ENCODE measurements at places on chromosomes 6 and 20.

DNA sequence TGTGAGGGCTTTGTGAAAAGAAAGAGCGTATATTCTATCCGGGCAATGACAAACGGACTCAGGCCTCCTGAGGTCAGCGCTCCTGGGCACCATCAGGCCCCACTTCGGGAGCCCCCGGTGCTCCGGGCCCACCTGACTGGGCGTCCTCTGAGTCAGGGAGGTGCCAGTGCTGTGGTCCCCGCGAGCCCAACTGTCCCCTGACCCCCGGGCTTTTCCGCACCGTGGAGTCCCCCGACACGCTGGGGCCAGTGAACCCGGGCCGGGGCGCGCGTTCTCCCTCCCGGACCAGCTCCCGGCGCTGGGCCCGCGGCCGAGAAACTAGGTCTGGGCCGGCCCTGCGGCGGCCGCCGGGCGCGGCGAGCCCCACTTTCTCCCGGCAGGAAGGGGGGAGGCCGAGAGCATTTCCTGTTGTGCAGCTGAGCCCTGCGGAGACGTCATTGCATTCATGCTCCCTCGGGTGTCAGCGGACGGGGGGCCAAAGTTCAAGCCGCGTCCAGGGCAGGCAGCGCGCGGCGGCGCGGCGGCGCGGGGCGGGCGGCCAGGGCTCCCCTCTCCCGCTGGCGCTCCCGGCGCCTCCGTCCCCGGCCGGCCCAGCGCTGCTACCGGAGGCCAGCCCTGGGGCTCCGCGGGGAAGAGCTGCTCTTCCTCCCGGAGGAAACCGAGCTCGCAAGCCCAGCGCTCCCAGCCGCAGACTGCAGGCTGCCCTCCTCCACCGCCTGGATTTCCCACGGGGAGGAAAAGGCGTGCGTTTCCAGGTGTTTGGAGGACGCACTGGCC is 18.3 kb downstream of the HIVEP2 start:
- peak; percentile 84 for DNase-seq

DNA sequence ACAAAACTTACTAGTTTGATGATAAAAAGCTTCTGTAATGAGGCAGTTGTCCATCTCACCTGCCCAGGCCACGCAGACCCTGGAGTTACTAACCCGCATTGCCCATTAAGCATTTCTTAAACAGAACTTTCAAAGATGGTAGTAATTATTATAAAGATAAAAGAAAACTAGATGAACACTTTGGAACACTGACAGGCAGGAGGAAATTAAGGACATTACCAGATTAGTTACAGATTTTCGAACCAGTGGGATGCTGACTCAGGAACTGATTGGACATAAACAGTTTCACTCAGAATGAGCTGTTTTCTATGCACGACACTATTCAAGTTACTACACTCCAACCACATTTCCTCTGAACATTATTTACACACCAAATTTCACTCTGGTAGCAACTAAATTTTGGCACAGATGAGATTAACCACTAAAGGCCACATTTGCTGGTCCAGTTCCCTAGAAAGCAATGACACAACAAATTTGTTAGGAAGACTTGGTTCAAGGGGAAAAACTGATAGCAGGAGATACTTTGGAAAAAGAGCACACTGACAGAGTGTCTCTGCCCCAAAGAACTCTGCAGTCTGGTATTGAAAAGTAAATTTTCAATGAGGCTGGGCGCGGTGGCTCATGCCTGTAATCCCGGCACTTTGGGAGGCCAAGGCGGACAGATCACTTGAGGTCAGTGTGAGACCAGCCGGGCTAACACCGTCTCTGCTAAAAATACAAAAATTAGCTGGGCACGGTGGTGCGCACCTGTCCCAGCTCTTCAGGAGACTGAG is 3.0 kb downstream of the ROMO1 start:
- DNase-seq, result no peak

DNA sequence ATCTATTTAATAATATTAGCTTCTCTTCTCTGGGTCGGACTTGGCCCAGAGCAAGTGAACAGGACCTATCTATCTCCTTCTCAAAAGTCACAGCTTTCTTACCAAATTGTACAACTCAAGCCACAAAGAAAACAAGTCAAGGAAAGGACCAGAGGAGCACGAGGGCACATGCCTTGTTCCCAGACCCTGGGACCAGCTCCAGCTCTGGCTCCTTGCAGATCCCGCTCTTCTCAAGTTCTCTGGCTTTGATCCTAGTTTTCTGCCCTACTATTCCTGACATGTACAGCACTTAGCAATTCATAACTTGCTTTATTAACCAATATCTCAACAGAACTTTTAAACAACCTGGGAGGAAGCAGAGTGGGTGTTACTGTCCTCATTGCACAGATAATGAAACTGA is 185.9 kb downstream of the ESR1 start:
- DNase-seq, result no peak

- no peak for DNase-seq
Measured at GRCh38 chr20:58403272-58403671, 14.2 kb downstream of the VAPB start.

GRCh38 chr20:1364106-1364505 is 28.7 kb downstream of the FKBP1A start:
- DNase-seq, result no peak

DNA sequence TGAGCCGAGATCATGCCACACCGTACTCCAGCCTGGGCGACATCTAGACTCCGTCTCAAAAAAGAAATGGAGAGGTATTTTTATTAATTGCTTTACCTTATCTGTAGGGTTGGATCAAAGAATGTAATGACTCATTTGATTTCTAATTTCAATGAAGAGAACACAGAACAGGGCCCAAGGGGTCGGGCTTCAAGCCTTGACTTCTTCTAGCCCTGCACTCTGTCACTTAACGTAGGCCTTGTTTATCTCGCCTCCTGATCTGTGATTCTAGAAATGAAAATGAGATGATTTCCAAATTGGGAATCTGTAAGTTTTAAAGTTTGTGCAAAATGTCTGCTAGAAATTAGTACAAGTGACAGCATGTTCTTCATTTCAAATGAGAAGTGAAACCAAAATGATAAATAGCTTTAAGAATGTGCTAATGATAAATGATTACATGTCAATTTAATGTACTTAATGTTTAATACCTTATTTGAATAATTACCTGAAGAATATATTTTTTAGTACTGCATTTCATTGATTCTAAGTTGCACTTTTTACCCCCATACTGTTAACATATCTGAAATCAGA is 180.5 kb downstream of the SLC16A10 start:
- DNase-seq, result no peak

GRCh38 chr6:14875481-14876063 is 370.3 kb upstream of the JARID2 start:
- DNase-seq, result peak; percentile 67

- no peak for DNase-seq
Measured at GRCh38 chr6:150652848-150653613, 53.3 kb downstream of the PLEKHG1 start.

All from stimulated activated naive CD8-positive, alpha-beta T cell treated with anti-CD3 and anti-CD28 coated beads, Interleukin-15, amount 100 ng/mL, for 72 hours (primary cell).